Retina (tissue), 1 donor: ENCODE measurements at places on chromosomes 16 and 17.
A peak's percentile ranks its signal among the peaks of the same experiment; 100 is the strongest.

DNA sequence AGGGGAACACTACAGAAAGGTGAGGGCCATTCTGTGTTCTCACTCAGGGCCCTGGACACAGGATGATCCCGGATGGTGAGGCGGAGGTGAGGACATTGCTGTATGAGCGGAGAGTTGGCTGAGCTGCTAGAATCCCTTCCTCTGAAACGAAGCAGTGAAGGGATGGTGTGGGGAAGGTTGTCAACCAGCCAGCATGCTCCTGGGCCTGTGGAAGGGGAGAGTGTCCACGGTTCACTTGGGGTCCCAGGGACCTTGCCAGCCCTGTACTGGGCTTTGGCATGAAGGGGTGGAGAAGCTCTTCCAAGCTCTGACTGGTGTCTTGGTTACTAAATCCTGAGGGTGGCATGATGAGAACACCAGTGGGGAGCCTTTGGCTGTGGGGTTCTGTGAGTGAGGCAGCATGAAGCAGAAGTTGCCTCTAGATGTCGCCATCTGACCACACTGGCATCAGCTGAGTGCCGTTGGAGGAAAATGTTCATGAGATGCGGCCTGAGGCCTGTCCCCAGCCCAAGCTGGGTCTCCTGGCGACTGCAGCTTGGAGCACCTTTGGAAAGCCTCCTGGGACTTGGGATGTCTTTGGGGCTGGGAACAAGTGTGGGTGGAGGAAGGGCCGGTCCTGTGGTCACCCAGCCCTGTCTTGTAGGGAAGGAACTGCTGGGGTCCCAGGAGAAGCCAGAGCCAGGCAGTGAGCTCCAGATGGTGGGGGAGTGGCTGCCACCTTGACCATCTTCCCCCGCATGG is 14.8 kb downstream of the PDP2 start:
- DNase-seq: peak; percentile 82

GRCh38 chr17:68849673-68850610 is 105.2 kb downstream of the ABCA8 start:
- DNase-seq: no peak

GRCh38 chr16:11465675-11466074 is 120.4 kb downstream of the RMI2 start:
- no peak for DNase-seq

DNA sequence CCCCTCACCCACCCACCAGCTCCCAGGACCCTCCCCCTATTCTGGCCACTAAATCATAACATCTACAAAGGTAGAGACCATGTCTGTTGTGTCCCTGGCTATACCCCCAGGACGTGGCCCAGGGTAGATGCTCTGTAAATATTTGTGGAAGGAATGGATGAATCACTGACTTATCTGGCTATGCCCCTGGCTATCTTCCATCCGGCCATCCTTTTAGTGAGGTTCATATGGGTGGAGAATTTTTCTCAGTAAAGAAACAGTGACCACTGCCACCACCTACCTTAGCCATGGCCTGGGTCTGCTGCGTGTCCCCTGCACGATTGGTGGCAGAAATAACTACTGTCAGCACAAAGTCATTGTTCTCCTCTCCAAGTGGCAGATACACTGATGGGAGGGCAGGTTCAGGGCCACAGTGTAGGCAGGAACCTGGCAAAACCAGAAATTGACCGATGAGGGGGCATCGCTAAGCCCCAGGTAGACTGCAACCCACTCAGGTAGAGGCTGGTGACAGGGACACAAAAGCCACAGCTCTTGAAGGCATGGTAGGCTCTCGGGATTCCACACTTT is 63.1 kb upstream of the BCO1 start:
- DNase-seq: no peak

- no peak for DNase-seq
These were observed 75.4 kb downstream of the CYB561 start for GRCh38 chr17:63370696-63371095.

DNA sequence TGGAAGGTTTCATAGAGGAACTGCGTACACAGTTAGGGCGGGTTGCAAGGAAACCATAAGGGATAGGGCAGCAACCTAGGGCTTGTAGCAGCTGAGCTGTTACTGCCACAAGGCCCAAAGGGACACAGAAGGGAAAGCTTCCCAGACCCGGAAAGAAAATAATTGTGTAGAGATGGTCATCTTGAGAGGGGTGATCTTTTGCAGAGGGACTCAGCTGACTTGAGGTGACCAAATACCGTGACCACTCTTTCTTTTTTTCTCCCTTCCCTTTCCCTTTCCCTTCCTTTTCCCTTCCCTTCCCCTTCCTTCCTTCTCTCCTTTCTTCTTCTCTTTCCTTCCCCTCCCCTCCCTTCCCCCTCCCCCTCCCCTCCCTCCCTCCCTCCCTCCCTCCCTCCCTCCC is 8.5 kb upstream of the CREBBP start:
- DNase-seq: no peak

- peak; percentile 44 for DNase-seq
These were observed 17.3 kb downstream of the COTL1 start for GRCh38 chr16:84600343-84601229.

DNA sequence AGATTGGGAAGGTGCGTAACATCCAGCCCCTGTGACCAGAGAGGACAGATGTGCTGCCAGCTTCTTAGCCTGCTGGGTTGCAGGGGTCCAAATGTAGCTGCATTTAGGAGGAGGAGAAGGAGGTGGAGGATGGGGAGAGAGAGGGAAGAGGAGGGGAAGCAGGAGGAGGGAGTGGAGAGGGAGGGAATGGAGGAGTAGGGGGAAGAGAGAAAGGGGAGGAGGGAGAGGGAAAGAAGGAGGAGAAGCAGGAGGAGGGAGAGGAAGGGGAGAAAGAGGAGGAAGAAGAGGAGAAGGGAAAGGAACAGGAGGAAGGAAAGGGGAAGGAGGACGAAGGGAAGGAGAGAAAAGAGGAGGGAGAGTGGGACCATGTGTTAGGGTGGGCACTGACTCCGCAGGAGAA is 108.6 kb downstream of the ABCC12 start:
- no peak for DNase-seq

- no peak for DNase-seq
These were observed 27.4 kb downstream of the TMEM11 start for GRCh38 chr17:21186399-21187187.

- DNase-seq: no peak
These were observed 54.6 kb downstream of the ABR start for GRCh38 chr17:1124896-1125787.

- peak; percentile 74 for DNase-seq
These were observed 2.4 kb upstream of the SDK2 start for GRCh38 chr17:73646409-73647300.

- no peak for DNase-seq
These were observed 2.5 kb upstream of the VASN start for GRCh38 chr16:4369007-4369733.

DNA sequence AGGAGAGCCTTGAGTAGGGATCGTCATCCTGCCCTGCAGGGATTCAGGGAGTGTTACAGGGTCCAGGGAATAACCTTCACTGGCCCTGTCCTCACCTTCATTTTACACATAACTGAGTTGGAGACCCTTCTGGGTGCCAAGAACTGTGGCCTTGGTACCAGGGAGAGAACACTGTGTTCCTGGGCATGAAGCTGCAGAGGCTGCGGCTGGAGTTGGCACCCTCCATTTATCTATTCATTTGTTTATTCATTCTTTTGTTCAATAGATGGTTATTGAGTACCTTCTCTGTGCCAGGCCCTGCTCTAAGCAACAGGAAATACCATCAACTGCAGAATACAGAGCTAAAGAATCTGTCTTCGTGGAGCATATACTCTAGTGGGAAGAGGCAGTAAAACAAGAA is 6.7 kb downstream of the ABCC3 start:
- no peak for DNase-seq

- no peak for DNase-seq
These were observed 134.0 kb downstream of the MYO1D start for GRCh38 chr17:32742681-32743538.

- no peak for DNase-seq
These were observed 1.8 kb downstream of the RABEP2 start for GRCh38 chr16:28923231-28923587.

DNA sequence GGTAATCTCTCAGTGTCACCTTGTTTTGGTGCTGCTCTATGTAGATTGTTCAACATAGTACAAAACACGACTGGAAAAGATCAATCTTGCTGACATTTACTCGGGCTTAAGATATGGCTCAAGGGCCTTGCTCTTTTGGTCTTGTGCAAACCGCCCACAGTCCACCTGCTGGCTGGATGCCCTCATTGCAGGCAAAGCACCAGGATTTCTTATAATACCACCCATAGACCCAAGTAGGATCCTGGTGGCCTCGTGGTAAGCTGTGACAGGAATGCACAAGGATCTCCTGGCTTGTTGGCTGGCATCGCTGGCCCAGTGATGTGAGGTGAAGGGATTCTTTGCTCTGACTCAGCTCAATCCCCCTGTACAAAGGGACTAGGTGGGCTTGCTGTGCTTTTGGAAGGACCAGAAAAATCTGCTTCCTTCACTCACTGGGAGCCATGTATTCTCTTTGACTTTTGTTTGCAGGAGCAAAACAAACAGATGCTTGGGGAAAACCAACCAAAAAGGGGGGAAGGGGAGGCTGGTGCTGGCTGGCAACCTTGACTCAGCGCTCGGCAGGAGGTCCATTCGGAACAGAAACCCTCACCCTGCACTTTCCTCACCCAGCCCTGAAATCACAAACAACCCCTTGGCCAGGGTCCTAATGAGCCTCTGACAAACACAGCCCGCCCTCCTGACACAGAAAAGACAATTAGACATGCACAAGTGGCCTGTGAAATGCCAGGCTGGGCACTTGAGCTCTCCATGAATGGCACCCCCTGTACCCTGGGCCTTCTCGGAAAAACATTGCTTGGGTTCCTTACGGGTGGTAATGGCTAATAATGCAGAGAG is 36.6 kb upstream of the MED9 start:
- peak; percentile 67 for DNase-seq

- DNase-seq: peak; percentile 27
These were observed 6.7 kb downstream of the GIP start for GRCh38 chr17:48961516-48962233.

- DNase-seq: no peak
These were observed 238.7 kb upstream of the CIBAR2 start for GRCh38 chr16:85350973-85351372.

DNA sequence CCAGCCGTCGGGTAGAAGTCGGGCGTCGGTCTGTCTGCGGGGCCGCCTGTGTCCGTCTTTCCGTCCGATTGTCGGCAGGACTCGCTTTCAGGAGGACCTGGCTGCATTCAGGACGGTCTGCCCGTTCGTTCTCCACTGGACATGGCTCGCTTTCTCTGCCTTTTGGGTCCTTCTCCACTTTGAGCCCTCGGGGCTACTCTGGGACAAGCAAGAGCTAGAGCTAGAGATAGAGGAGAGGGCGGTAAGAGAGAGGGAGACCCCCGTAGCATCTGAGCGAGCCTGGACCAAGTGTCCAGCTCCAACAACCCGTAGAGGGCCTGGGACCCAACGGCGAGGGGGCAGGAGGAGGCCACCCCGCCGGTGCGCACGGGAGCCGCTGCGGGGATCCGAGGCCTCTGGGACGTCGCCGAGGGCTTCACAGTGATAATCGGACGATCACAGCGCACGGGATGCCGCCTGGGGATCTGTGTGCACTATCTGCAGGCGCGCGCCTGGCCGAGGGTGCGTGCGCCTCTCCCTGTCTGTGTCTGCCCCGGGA is 4.5 kb downstream of the TBX4 start:
- no peak for DNase-seq

DNA sequence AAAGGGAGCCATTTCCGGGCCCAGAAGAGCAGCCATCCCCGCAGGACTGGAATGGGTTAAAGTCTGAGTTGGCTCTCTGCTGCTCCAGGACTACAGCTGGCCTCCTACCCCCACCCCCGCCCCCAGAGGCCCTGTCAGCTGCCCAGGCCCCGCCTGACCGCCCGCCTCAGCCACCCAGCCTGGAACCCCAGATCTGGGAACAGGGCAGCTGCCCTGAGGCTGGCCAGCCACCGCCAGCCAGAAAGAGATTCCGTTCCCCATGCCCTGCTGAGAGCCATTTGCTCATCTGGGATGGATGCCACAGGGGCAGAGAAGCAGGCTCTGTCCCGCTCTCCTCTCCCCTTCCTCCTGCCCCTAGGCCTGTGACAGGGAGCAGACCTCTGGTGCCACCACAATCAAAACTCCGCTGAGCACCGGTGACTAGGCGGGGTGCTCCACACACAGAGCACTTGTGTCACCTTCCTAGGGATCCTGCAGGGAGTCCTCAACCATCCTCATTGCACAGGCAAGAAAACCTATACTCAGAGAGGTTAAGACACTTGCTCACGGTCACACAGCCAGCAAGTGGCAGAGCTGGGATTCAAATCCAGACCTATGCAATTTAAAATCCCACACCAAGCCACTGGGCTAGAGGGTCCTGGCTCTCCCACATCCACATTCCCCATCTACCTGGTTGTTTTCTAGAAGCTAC is 44.1 kb downstream of the ZNF423 start:
- DNase-seq: peak; percentile 61

DNA sequence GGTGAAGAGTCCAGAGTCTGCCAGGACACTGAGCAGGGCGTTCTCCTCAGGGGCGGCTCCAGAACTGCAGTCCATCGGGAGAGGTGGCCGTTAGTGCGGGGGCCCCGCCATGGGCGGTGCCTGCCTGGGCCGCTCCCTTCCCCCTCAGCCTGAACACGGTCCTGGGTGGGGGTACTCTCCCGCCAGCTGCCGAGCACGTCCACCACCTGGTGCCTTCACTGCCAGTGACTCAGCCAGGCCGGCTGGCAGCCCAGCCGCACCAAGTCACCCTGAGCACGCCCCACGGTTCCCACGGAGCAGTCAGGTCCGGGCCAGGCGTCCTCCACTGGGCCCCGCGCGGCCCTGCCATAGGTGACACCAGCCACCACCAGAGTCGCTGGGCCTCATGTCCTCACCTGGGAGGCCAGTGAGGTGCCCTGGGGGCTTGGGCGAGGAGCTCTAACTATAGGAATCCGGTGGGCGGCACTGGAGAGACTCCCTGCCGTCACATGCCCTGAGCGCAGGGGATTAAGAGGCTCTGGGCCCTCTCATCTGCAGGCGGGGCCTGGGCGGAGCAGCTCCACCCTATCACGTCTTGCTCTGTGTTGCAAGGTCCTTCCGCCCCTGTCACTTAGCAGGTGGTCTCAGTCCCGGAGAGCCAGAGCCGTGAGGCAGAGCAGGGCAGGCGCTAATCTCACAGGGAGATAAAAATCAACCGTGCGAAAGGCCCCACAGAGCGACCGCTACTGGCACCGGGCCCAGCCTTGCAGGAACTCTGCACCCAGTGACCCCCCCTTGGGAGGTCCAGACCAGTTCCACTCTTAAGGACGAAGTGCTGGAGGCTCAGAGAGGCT is 14.3 kb downstream of the PIEZO1 start:
- peak; percentile 69 for DNase-seq

GRCh38 chr17:53655591-53655990 is 167.1 kb upstream of the KIF2B start:
- DNase-seq: no peak
